ENCODE measurements at places on chromosomes 16 and 17.

- DNase-seq = no peak
Measured at GRCh38 chr17:75364078-75364477, 41.4 kb downstream of the GRB2 start.

GRCh38 chr17:44794851-44795413 lies 35.2 kb downstream of the GJC1 start:
- DNase-seq = no peak

DNA sequence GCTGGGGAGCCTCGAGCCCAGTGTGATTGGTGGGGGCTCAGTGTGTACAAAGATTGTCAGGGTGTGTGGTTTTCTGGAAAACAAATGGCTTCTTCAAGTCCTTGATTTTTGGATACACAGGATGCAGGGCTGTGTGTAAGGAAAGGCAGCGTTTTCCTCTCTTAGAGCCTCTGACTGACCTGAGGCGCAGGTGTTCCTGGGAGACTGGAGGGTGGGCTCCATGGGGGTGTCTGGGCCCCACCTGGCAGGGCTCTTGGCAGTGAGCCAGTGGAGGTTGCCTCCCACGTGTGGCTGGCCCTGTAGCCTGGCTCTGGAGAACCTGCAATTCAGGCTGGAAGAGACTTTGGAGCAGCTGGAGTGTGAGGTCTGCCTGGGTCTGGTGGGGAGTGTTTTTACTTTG lies 5.0 kb downstream of the FOXK2 start:
- no peak for DNase-seq

DNA sequence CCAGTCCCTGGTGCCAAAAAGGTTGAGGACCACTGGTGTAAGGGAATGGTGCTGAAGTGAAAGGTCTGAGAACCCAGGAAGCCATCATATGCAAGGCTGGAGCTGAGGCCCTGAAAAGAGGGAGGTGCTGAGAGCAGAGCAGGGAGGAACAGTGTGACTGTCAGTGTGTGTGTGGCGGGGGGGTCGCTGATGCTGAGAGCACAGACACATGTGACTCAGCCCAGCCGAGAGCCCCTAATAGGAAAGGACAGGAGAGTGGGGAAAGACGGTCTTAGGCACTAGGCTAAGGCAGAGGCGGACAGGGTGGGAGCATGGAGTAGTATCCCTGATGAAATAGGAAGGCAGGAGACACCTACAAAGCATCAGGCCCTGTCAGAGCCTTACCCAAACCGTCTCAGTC lies 1.2 kb downstream of the B9D1 start:
- DNase-seq = no peak

All from glutamatergic neuron (in vitro differentiated cells).